CD4-positive, alpha-beta T cell treated with Interleukin-4 for 4 hours (primary cell): ENCODE measurements at places on chromosomes 2 and 18.

DNA sequence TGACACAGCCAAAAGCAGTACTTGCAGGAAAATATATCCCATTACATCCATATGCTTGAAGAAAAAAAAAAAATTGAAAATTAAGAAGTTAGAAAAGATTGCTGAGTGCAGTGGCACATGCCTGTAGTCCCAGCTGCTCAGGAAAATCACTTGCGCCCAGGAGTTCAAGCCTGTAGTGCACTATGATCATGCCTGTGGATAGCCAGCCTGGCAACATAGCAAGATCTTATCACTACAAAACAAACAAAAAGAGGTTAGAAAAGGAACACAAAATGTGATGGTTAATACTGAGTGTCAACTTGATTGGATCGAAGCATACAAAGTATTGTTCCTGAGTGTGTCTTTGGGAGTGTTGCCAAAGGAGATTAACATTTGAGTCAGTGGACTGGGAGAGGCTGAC lies 361.9 kb downstream of the NYAP2 start:
- no peak for DNase-seq

DNA sequence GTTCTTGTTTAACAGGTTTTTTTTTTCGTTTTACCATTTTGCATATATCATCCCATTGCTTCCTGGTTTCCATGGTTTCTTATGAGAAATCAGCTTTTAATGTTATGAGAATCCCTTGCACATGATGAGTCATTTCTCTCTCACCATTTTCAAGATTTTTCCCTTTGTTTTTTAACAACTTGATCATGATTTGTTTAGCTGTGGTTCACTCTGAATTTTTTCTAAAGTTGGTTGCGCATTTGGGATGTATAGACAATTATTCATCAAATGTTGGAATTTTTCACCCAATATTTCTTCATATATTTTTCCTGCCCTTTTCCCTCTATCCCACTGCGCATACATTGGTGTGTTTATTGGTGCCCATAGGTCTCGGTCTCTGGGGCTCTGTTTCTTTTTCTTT lies 42.4 kb upstream of the BIN1 start:
- no peak for DNase-seq

GRCh38 chr2:176240301-176240700 lies 28.9 kb upstream of the MTX2 start:
- no peak for DNase-seq

- no peak for DNase-seq
These were observed 66.3 kb upstream of the GPR45 start for GRCh38 chr2:105175231-105175630.
